T-helper 17 cell (primary cell): ENCODE measurements at places on chromosomes 2 and 18.

DNA sequence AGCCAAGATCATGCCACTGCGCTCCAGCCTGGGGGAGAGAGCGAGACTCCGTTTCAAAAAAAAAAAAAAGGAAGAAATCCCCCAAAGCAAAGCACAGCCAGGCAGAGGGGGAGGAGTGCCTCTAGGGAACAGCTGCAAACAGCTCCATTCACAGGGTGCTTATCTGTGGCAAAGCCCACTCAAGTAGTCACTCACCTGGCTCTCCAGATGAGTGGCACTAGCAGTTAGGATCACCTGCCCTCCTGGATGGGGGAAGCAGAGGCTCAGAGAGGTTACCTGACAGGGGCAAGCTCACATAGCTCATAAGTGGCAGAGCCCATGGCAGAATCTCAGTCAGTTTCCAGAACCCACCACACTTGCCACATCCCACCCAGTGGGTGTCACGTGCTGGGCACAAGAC lies 30.3 kb downstream of the TFCP2L1 start:
- peaks cover 2% of the 10 kb centered on the region for H3K4me1 ChIP-seq
- no peak for DNase-seq
- H3K27me3 ChIP-seq = peaks cover 53% of the 10 kb centered on the region
- no peak overlapping the region for H3K4me3 ChIP-seq
- no peaks in the 10 kb centered on the region for H3K36me3 ChIP-seq
- no peak overlapping the region for H3K27ac ChIP-seq

DNA sequence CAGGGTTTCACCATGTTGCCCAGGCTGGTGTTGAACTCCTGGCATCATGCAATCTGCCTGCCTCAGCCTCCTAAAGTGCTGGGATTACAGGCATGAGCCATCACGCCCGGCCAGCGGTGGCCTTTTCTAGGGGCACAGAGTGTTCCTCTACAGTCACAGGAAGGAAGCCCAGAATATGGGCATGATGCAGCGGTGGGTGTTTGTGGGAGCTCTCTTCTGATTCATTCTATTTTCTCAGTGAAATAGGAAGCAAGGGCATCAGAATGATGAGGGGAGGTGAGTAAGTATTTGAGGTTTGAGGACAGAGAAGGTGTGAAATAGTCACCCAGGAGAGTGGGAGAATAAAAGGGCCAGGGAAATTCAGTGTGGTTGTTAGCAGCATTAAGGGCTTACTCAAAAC lies 70.3 kb upstream of the PSME4 start:
- H3K4me1 ChIP-seq = peaks cover 2% of the 10 kb centered on the region
- H3K36me3 ChIP-seq = peaks cover 3% of the 10 kb centered on the region
- H3K4me3 ChIP-seq = no peak overlapping the region
- DNase-seq = no peak
- H3K27ac ChIP-seq = no peak overlapping the region

DNA sequence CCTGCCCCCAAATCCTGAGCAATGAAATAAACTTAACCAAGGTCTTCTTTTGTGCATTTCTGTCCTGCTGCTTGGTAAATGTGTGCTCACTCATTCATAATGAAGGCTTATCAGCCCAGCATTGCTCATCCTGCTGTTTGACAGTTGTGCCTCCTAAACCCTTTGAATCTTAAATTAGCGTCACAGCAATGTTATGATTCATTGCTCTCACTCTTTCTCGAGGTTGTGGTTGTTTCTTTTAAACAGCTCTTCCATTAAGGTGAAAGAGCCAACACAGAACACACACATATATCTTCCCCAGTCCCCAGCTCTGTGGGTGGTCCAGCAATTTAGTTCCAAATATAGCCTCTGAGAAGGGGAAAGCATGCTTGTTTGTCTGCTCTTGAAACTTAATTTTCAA lies 84.0 kb downstream of the EVA1A start:
- H3K36me3 ChIP-seq = peaks cover 3% of the 10 kb centered on the region
- no peaks in the 10 kb centered on the region for H3K4me1 ChIP-seq
- no peak overlapping the region for H3K4me3 ChIP-seq
- DNase-seq = no peak
- H3K27me3 ChIP-seq = peaks cover 54% of the 10 kb centered on the region

GRCh38 chr2:56318147-56318546 lies 134.4 kb downstream of the CCDC85A start:
- H3K36me3 ChIP-seq = no peaks in the 10 kb centered on the region
- DNase-seq = no peak
- no peak overlapping the region for H3K27ac ChIP-seq
- no peak overlapping the region for H3K4me3 ChIP-seq
- H3K4me1 ChIP-seq = no peaks in the 10 kb centered on the region
- no peaks in the 10 kb centered on the region for H3K27me3 ChIP-seq

DNA sequence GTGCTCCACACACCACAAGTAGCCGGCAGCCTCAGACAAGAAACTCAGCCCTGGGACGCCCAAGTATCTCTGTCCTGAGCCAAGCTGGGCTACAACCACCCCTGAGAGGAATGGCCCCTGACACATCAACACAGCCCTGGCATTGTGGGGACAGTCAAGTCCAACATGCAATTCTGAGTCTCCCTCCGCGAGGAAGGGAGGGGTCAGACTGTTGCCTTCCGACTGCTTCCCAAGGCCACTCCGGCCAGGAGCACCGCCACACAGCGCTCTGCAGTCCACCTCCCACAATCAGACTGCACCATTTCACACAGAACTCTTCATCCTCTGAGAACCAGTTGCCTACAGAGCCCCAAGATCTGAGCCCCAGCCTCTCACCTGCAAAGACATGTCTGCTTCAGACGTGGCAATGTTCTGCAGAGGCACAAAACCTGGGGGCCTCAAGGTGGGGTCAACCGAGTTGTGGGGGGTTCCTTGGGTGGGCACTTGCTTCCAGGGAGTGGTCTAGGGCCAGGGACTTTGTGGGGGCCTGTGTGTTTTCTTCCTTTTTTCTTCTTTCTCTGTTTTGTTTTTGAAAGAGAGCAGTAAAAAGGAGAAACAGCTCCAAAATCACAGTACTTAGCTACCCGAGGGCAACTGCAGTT lies 76.7 kb upstream of the SALL3 start:
- peaks cover 53% of the 10 kb centered on the region for H3K27me3 ChIP-seq
- H3K36me3 ChIP-seq = peaks cover 5% of the 10 kb centered on the region
- H3K27ac ChIP-seq = no peak overlapping the region
- H3K4me3 ChIP-seq = no peak overlapping the region

GRCh38 chr2:80054346-80054675 lies 250.2 kb downstream of the LRRTM1 start:
- no peak overlapping the region for H3K27ac ChIP-seq
- H3K4me1 ChIP-seq = no peaks in the 10 kb centered on the region
- no peaks in the 10 kb centered on the region for H3K36me3 ChIP-seq
- no peak for DNase-seq

- no peak overlapping the region for H3K4me3 ChIP-seq
- H3K4me1 ChIP-seq = no peaks in the 10 kb centered on the region
- no peak overlapping the region for H3K27ac ChIP-seq
These were observed 11.2 kb upstream of the IKZF2 start for GRCh38 chr2:213162516-213163118.

DNA sequence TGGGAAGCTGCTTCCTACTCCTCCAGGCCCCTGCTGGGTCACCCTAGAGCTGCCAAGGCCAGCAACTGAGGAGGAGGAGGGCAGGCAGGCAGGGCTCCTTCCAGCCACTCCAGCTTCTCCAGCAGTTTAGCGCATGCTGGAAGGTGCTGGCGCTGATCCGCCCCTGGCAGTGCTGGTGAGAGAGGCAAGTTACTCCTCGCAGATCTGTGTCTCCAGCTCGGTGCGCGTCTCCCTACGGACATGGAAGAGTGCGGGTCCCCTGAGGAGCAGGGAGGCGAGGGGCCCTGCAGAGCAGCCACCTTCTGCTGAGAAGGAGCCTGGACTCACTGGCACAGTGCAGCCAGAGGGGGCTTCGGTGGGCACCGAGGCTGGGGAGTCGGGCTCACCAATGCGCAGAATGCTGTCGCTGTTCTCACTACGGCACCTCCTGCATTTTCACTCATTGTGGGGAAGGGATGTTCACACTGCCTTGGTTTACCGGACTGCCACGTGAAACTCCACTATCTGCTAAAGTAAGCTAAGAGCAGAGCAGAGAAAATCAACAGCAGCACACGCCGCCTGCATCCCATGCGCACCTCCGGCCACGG lies 206.0 kb downstream of the HDAC4 start:
- peaks cover 7% of the 10 kb centered on the region for H3K4me1 ChIP-seq
- no peaks in the 10 kb centered on the region for H3K27me3 ChIP-seq
- no peak for DNase-seq
- no peak overlapping the region for H3K4me3 ChIP-seq
- no peak overlapping the region for H3K27ac ChIP-seq
- no peaks in the 10 kb centered on the region for H3K36me3 ChIP-seq

DNA sequence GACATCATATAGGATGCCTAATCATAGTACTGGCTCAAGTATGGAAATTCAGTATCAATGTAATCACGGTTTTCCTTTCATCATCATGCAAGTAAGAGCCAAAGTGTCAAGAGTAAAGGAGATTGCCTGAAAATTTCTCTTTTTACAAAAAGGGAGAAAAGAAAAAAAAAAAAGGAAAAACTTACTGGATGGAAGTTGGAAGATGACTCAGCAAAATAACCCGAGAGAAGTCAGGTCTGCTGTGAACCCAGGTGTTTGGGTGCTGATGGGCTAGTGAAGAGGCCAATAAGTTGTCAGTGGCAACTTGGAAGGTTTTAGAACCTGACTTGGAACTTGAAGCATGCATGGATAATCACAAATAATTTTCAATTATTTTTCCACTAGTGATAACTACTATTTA lies 441.9 kb upstream of the SLC14A2 start:
- no peaks in the 10 kb centered on the region for H3K4me1 ChIP-seq
- H3K4me3 ChIP-seq = no peak overlapping the region
- peaks cover 13% of the 10 kb centered on the region for H3K27me3 ChIP-seq
- H3K27ac ChIP-seq = no peak overlapping the region
- DNase-seq = no peak
- no peaks in the 10 kb centered on the region for H3K36me3 ChIP-seq

DNA sequence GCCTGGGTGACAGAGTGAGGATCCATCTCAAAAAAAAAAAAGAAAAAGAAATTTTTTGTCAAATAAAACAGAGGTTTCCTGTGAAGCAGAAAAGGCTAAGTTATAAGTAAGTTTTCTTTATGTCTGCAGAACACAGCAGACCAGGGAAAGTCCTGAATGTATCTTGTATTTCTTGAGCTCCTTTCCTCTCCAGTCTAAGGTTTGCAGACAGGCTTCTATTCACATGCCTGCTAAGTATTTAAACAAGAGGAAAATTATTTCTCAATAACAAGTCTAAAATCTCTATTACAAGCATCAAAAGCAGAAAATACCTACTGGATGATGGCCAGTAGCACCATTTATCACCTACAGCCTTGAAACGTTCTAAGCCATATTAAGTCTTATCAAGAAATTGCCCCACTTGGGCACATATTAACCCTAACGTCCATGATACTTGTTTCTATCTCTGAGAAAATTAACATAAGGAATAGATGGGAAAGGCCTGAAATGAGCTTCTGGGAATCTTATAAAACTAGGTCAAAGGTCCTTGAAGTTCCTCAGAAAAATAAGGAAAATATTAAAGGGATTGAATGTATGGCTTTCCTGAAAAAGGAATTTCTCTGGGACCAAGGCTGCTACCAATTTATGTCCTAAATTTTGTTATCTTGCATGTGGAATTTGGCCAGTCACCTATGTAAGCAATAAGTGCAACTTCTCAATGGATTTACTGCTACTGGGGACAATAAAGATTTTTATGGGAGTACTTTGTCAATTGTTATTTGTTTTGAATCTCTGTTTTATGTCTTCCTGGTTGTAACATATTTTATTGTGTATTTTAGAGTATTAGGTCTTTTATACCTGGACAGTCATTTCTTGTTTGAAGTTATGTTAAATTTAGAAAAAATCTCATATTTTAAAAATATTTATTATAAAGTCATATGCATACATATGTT lies 3.0 kb upstream of the REG1A start:
- DNase-seq = no peak
- no peak overlapping the region for H3K27ac ChIP-seq
- no peaks in the 10 kb centered on the region for H3K4me1 ChIP-seq
- H3K36me3 ChIP-seq = no peaks in the 10 kb centered on the region
- H3K4me3 ChIP-seq = no peak overlapping the region
- H3K27me3 ChIP-seq = no peaks in the 10 kb centered on the region

DNA sequence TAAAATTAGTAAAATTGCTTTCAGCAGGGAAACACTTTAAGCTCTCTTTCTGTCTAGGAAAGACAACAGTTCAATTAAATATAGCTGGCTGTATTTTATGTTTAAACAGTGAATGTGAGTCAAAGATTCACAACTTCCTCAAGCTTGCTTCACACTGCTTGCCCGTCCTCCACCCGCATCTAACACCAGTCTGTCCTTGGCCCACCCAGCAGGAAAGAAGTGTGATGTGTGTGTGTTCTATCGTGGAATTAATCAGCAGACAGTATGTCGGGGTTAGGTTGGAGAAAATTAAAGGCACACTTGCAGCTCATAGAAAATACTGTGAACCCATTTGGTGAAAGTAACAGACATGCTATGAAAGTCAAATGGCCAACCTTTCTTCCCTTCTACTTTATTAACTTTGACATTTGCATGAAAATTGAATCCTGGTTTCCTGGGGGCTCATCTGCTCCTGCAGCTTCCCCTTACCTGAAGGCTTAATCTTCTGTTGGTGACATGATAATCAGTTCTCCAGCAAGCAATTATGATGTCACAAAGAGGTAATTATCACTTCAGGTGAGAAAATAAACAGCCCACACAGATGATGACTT lies 182.0 kb downstream of the UXS1 start:
- DNase-seq = no peak
- no peaks in the 10 kb centered on the region for H3K36me3 ChIP-seq
- no peak overlapping the region for H3K4me3 ChIP-seq
- no peak overlapping the region for H3K27ac ChIP-seq
- H3K4me1 ChIP-seq = no peaks in the 10 kb centered on the region
- no peaks in the 10 kb centered on the region for H3K27me3 ChIP-seq

DNA sequence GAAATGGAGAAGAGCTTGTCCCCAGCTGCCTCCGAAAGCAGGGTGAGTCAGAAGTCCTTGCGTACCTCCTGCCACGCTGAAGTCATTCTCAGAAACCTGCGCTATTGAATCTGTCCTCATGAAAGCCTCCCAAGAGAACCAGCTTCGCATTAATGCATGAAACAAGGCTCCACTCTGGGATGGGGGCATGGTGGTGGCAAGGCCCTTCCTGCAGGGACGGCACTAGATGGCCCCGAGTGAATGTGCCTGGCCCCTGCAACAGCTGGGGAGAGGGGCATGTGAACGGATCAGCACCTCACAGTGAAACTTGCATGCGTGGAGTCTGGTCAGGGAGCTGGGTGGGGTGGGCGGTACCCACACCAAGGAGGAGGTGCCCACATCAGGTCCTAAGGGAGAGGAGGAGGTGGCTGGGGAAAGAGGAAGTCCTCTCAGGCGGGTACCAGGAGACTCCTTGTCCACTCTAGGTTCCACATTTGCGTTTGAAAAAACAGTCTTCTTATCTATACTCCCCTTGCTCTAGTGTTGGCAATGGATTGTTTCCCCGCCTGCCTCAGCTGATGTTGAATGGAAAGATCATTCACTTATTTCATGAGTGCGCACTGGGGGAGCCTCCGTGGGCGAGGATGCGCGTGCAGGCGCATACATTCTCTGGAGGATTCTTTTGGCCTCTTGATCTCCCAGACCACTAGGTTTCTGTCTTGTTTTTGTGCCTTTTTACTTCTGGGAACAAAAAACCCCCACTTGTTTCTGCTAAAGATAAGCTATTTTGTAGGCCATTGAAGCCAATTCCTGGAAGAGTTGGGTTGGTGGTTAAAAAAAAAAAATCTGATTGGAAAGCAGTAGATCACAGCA lies 104.7 kb downstream of the KLHL29 start:
- H3K4me3 ChIP-seq = peak overlapping the region; percentile 71
- H3K27ac ChIP-seq = no peak overlapping the region
- H3K4me1 ChIP-seq = peaks cover 15% of the 10 kb centered on the region

- no peak overlapping the region for H3K4me3 ChIP-seq
- H3K27me3 ChIP-seq = peaks cover 38% of the 10 kb centered on the region
- H3K27ac ChIP-seq = no peak overlapping the region
- peaks cover 9% of the 10 kb centered on the region for H3K4me1 ChIP-seq
These were observed 106.5 kb downstream of the ZNF532 start for GRCh38 chr18:58970943-58971790.
